ENCODE measurements at places on chromosomes 5 and 9.

- H3K27me3 ChIP-seq, result no peaks in the 10 kb centered on the region
- no peak for DNase-seq
- H3K4me3 ChIP-seq, result no peak overlapping the region
- no peaks in the 10 kb centered on the region for H3K4me1 ChIP-seq
- H3K27ac ChIP-seq, result no peak overlapping the region
Observed at GRCh38 chr5:100232736-100233135, 302.4 kb upstream of the FAM174A start.

- no peaks in the 10 kb centered on the region for H3K27me3 ChIP-seq
- no peak overlapping the region for H3K27ac ChIP-seq
- H3K4me3 ChIP-seq, result no peak overlapping the region
- no peaks in the 10 kb centered on the region for H3K36me3 ChIP-seq
- H3K4me1 ChIP-seq, result peaks cover 4% of the 10 kb centered on the region
Observed at GRCh38 chr9:36862206-36863145, 171.6 kb downstream of the PAX5 start.

- H3K27ac ChIP-seq, result no peak overlapping the region
- H3K27me3 ChIP-seq, result no peaks in the 10 kb centered on the region
- DNase-seq, result no peak
- no peaks in the 10 kb centered on the region for H3K4me1 ChIP-seq
- H3K36me3 ChIP-seq, result no peaks in the 10 kb centered on the region
- no peak overlapping the region for H3K4me3 ChIP-seq
Observed at GRCh38 chr9:92004045-92004392, 54.0 kb upstream of the ROR2 start.

GRCh38 chr9:114737118-114737517 lies 55.1 kb upstream of the TEX48 start:
- peaks cover 3% of the 10 kb centered on the region for H3K27me3 ChIP-seq
- peaks cover 8% of the 10 kb centered on the region for H3K4me1 ChIP-seq
- no peak overlapping the region for H3K4me3 ChIP-seq
- no peaks in the 10 kb centered on the region for H3K36me3 ChIP-seq
- DNase-seq, result no peak

DNA sequence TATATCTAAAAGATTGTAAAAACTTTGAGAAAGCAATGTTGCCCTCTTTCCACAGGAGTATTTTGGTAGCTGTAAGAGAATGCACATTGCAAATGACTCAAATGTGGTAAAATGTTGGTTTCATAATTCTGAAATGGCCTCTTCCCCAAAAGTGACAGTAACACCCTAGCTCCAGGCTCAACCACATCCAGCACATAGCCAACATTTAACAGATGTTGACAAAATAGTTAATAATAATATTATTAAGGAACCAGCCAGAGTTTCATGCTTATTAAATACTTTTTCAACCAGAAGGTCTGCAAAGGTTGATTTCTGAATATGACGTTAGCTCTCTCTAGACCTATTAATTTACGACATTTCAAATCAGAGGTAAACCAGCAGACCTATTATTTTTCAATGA lies 1.3 kb downstream of the ANXA1 start:
- H3K4me1 ChIP-seq, result peaks cover 1% of the 10 kb centered on the region
- no peaks in the 10 kb centered on the region for H3K36me3 ChIP-seq
- H3K27ac ChIP-seq, result no peak overlapping the region

DNA sequence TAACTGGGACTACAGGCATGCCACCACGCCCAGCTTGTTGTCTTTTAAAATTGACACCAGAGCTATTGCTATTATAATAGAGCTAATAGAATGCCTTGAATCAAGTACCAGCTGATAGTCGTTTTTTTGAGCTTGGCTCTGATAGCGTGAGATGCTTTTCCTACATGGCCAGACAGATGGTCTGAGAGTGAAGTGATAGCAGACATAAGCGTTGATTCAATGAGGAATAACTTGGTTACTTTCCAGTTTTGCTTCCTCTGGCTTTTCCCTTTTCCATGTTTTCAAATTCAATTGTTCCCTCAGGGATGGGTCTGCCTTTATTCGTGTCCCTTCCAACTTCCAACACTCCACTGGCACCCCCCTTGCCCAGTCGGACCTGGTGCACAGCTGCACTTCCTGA lies 15.4 kb downstream of the AGXT2 start:
- H3K36me3 ChIP-seq, result no peaks in the 10 kb centered on the region
- no peaks in the 10 kb centered on the region for H3K4me1 ChIP-seq
- H3K4me3 ChIP-seq, result no peak overlapping the region
- H3K27me3 ChIP-seq, result no peaks in the 10 kb centered on the region

GRCh38 chr9:99863955-99864354 lies 42.3 kb downstream of the NR4A3 start:
- no peak overlapping the region for H3K27ac ChIP-seq
- no peaks in the 10 kb centered on the region for H3K4me1 ChIP-seq
- H3K27me3 ChIP-seq, result no peaks in the 10 kb centered on the region
- H3K4me3 ChIP-seq, result no peak overlapping the region

GRCh38 chr9:113574441-113575262 lies 111.1 kb downstream of the RGS3 start:
- DNase-seq, result no peak
- no peak overlapping the region for H3K4me3 ChIP-seq
- peaks cover 2% of the 10 kb centered on the region for H3K27me3 ChIP-seq
- H3K36me3 ChIP-seq, result no peaks in the 10 kb centered on the region

DNA sequence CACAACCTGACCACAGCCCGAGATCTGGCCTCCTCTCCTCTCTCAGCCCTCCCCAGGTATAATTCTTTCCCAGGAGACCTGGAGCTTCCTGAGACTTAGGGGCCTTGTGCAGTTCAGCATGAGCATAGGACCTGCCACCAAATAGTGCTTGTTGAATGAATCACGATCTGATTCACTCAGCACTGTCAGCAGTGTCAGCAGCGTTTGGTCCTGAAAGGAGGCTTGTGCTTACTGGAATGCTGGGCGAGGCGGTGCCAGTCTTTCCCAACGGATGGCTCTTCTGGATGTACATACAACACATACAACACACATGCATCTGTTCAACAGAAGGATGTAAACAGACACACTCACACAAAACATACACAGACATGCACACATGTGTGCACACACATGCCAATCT lies 173.3 kb downstream of the COL23A1 start:
- no peak overlapping the region for H3K4me3 ChIP-seq
- H3K4me1 ChIP-seq, result no peaks in the 10 kb centered on the region
- DNase-seq, result no peak

DNA sequence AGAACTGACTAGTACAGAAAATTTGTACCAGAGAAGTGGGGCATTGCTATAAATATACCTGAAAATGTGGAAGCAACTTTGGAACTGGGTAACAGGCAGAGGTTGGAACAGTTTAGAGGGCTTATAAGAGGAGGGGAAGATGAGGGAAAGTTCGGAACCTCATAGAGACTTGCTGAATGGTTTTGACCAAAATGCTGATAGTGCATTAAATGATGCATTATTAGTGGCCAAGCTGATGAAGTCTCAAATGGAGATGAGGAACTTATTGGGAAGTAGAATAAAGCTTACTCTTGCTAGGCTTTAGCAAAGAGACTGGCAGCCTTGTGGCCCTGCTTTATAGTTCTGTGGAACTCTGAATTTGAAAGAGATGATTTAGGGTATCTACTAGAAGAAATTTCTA lies 189.8 kb downstream of the FGF10 start:
- H3K27ac ChIP-seq, result no peak overlapping the region
- DNase-seq, result no peak
- H3K4me3 ChIP-seq, result no peak overlapping the region
- no peaks in the 10 kb centered on the region for H3K36me3 ChIP-seq
- H3K4me1 ChIP-seq, result no peaks in the 10 kb centered on the region

GRCh38 chr9:13674926-13675637 lies 395.6 kb upstream of the MPDZ start:
- H3K36me3 ChIP-seq, result no peaks in the 10 kb centered on the region
- H3K27me3 ChIP-seq, result no peaks in the 10 kb centered on the region
- no peak overlapping the region for H3K27ac ChIP-seq
- no peaks in the 10 kb centered on the region for H3K4me1 ChIP-seq
- H3K4me3 ChIP-seq, result no peak overlapping the region
